Activated naive CD8-positive, alpha-beta T cell treated with anti-CD3 and anti-CD28 coated beads, Interleukin-2, amount 10 ng/mL, durations not matched to agents 7 days and 5 days (primary cell): ENCODE measurements at places on chromosomes 3 and 15. TPM values are rescaled to one million over a fixed set of nuclear protein-coding genes. Genes with fewer than 3 reads are reported as not detected.

Gene GOLGA8J
- total RNA-seq = 0.31 TPM

Gene GOLGA6L9
- total RNA-seq = 4.6 TPM

Gene ISY1
- 52.1 TPM for total RNA-seq

Gene ZBTB11
- 35.3 TPM for total RNA-seq

Gene GALNT15
- total RNA-seq = not detected

Gene TMEM40
- total RNA-seq = not detected

Gene EPHA6
- not detected for total RNA-seq

Gene MYRIP
- not detected for total RNA-seq

Gene STRIT1
- total RNA-seq = not detected

Gene CPN2
- not detected for total RNA-seq

Gene ITGA11
- total RNA-seq = 0.57 TPM

DNA sequence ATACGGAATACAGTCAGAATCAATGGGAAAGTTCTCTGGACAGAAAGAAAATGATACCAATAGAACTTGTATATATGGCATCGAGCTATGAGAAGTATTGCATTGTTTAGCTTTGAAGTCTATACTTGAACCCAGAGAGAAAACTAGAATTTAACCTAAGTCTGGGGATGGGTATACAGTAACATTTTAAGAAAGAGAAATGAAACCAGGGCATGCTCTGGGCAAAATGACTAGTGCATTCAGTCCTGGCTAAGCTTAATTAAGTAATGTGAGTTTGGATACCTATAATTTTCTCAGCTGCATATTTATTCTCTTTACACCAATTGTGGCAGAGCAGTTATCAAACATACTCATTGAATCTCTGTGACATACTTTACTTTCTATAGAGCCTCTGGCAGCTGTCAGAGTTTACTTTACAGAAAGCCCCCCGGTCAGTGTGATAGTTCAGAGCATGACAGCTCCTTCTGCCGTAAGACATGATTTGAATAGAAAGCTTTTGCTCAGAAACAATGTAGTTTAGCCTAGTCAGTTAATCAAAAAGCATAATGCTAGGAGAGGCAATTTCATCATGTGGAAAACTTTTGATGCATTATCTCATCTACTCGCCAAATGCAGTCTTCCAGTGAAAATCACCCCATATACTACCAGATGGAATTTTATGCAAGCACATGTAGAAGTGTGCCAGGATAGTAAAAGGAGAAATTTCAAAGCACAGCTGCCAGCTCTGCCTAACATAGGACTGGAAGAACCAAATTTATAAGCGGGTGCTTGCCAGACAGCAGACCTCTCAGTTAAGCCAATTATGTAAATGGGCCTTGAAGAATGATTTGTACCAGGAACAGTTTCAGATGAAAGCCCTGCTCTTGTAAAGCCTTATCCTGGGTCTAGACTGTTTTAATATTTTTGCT lies 40.7 kb downstream of the OXSM start:
- no peak for DNase-seq

DNA sequence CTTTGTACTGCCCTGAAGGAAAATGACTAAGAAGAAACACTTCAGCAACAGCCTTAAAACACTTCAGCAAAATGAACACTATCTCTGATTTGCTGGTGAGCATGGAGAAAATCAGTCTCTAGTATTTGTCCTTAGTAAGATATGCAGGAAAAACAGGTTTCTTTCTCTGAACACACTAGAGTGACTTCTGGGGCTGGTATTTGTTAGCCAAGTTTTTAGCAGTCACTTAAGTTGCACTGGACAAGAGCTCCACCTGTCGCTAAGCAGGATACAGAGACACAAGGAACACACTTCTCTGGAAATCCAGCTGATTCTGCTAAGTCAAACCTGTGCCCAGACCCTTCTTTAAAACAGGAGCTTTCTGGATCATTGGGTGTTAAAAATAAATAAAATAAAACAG lies 65.3 kb downstream of the CHAC1 start:
- no peak for DNase-seq

- no peak for DNase-seq
These were observed 93.8 kb downstream of the FHIT start for GRCh38 chr3:61157414-61157813.

DNA sequence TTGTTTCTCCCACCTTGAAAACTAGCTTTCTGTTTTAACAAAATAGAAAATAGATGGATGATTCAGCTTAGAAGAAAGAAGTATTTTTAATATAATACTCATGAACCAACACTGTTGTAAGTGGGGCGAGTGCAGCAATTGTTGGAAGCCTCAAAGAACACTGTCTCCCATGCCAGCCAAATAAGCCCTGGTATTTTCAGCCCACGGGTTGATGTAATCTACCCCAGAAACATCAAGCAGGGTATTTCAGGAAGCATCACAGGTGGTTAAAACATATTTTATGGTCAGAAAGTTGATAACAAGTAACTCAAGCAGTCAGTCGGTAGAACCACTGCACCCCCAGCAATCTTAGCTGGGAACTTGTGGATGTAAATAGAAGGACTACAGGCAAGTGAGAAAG lies 115.9 kb downstream of the SV2B start:
- no peak for DNase-seq

DNA sequence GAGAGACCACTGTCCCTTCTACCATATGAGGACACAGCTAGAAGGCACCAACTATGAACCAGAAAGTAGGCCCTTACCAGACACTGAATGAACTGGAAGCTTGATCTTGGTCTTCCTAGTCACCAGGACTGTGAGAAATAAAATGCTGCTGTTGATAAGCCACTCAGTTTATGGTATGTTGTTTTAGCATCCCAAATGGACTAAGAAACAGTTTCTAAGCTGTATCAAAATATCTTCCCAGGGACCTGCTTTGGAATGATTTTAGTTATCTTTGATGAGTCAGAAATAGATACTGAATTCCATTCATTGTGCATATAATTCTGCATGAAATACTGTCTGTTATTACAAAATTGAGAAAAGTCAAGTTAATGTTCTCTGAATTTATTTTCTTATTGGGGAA lies 18.6 kb downstream of the WDR76 start:
- no peak for DNase-seq

DNA sequence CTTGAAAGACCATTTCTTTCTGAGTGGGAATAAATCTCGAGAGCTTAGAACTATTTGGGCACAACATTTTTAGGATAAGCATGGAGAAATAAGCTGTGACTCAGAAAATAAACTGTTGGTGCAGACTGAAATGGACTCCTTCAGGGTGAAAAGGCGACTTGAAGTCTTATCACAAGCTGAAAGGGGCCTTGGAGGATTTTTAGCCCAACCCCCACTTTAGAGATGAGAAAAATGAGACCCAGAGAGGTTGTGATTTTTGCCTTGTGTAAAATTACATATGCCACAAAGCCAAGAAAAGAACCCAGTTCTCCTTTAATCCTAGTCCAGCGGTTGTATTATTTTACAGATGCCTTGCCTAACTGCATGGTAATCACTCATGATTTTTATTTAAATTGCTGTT lies 1.5 kb downstream of the ATP1B3 start:
- DNase-seq = no peak

- no peak for DNase-seq
These were observed 125.1 kb downstream of the SNRK start for GRCh38 chr3:43411429-43411828.

DNA sequence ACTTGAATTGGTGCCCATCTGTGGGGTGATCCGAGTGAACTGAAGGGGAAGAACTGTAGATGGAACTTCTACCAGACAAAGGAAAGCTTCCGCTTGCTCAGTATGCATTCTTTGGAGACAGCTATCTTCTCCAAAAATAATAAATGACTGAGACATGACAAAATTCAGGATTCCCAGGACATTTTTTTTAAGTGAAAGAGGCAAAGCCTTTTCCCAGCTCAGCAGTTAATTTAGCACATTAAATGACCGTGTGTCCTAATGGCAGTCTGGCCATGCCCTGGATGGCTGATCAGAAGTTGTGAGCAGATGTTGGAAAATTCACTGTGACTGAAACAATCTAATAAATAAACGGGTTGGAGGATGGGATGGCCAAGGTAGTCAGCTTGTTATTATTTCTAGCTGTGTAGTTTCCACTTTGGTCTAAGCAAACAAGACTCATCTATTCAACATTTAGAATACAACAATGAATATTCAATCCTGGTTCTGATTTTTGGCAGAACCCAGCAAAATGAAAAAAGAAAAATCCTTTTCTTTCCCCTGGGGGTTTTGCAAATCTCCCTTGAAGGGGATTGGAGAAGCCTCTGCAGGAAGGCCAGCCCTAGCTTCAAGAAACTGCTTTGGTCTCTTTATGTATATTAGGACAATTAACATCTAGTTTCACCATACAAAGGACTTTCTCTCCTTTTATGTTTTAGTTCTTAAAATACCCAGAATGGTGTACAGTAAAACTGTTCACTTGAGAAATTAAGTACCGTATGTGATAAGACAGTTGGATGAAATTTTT lies 540.9 kb upstream of the MDFIC2 start:
- DNase-seq = no peak

DNA sequence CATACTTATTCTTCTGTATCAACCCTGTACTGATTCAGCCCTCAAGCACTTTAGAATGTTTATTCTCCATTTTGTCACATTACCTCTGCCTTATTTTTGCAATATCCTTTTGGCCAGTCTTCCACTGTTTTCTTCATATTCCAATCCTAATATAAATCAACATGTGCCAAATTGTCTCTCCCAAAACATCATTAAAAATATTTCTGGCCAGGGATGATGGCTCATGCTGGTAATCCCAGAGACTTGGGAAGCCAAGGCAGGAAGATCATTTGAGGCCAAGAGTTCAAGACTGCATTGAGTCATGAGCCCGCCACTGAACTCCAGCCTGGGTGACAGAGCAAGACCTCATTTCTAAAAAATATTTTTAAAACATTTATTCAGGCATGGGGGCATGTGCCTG lies 641.4 kb upstream of the CBLB start:
- no peak for DNase-seq

DNA sequence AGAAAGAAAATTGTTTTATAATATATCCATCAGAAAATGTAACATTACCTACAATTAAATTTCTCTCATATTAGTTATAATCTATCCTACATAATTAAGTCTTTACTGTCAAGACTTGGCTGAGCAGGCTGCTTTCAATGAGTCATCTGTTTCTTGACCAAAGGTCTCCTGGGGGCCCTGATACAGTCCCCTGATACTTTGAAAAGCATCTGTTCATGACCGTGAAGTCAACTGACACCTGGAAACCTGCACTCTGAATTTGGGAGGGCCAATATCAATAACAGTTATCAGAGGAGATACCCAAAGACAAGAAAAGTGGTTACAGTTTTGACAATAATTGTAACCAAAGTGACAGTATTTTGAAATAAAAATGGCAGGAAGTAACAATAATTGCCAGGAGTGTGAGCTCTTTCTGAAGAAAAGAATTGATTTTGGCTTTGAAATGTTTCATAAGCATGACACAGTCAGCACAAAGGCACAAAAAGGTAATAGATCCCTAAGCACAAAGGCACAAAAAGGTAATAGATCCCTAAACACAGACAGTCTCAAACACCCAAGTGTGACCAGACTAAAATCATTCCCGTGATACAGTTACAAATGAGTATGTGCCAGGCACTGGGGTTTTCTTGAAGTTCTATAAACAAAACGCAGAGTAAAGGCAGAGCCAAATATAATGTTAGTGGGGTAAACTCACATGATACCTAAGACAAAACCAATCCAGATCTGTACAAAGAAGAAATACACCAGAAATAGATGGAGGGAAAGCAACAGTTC lies 260.7 kb downstream of the PLOD2 start:
- DNase-seq = no peak

DNA sequence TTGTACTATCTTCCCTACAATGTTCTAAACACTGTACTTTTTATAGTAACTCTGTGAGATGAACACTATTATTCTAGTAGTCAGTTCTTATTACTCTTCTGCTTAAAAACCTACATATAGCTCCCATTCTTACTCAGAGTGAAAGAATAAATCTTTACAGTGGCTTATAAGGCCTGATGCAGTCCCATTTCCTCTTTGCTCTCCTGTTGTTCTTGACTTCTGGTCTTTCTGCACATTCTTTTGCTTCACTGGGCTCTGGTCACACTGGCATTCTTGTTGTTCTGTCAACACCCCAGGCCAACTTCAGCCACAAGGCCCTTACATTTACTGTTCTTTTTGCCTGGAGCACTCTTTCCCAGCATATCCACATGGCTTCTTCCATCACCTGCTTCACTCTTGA lies 58.2 kb upstream of the TP63 start:
- no peak for DNase-seq

DNA sequence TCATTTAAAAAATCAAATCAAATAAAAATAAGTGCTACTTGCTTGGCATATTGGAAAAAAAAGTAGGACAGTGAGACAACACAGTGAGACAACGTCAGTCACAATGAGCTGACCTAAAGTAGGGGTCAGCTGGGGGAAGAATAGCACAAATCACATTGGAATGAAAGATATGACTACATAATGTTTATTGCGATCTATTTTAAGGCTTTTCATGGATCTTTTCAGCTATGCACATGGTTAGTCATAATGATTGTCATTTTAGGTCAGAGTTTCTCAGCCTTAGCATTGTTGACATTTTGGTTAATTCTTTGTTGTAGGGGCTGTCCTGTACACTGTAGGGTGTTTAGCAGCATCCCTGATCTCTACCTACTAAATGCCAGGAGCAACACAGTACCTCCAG lies 44.5 kb downstream of the CMSS1 start:
- DNase-seq = no peak

- no peak for DNase-seq
These were observed 826 bp downstream of the LRRC58 start for GRCh38 chr3:120348065-120348990.

- DNase-seq = no peak
These were observed 10.9 kb downstream of the GPD1L start for GRCh38 chr3:32117320-32117719.

DNA sequence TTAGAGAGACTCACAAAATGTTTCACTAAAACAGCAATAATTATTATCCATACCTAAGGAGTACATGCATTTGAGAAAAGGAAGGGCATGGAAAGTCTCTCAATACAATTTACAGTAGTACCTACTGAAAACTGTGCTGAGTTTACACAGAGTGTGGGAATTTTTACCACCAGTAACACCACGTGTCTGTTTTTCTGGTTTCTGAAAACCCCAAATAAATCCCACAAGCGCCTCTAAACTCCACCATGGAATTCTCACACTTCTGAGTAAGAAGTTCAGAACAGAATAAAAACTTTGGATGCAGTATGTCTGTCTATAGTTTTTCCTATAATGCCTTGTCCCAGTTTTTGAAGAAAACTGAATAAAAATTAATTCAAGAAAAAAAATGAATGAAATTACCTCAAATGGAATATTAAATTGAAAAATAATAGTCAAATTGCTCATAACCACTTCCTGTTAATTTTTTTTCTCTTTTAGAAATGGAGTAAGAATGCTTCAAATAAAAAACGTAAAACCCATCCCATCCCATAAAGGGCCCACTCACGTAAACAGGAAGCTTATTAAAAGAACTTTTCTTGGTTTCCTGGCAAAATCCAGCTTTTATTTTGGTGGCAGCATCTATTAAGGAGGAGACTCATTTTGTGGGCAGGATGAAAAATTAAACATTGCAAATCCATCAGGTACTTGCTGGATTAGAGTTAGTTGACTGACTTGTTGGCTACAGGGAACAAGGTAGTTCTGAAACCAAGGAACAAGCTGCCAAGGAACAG lies 378.1 kb downstream of the TIGIT start:
- DNase-seq = no peak
